Diencephalon (tissue), 1 donor: ENCODE measurements at places on chromosomes 6 and 20. TPM values are rescaled to one million over a fixed set of nuclear protein-coding genes. Genes with fewer than 3 reads are reported as not detected.

The ID4 gene
- total RNA-seq = 309 TPM

The CLVS2 gene
- total RNA-seq = 43.6 TPM

The BTN1A1 gene
- not detected for total RNA-seq

The HINT3 gene
- total RNA-seq = 89.0 TPM

The TAB2 gene
- 46.1 TPM for total RNA-seq

The GUCA1A gene
- 4.8 TPM for total RNA-seq

The C6orf52 gene
- 0.92 TPM for total RNA-seq

The REM1 gene
- total RNA-seq = 0.23 TPM

The DDAH2 gene
- 86.3 TPM for total RNA-seq
